AG04449 (cell line): ENCODE measurements at places on chromosomes 7 and 10.

DNA sequence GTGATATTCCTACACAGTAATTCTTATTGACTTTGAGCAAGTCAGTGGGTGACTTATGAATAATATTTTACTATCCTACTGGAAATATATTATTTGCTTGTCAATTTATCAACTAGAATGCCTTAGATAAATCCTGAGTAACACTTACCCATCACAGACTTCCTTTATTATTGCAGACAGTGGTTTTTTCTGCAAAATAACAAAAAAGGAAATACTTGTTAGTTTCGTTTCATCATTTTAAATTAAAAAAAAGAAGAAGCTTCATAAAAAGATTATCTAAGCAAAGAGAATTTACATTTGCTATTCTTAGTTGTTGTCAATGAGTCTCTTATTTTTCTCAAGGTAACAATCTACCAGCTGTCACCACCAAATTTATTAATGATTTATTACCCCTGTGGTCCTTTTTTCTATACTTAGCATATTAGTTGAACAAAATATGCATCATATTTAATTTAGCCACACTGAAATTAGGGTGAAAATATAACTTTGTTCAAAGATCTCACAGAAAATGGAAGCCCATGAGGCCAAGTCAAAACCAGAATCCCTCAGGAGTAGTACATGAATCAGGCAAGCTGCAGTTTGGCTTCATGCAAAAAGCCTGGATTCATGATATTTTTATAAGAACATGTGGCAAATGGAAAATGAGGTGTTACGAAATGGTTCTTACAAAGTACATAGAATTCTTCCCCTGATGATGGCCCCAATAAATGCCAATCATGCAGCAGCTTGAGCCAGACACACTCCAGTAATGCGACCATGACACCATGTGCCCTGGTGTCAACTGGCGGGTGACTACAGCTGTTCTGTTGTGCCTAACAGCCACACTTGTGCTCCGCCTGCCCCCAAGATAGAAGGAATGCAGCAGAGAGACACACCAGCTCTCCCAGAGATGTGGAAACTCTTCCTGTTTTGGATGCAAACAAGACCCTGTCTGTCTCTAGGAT, 132.6 kb downstream of the ELMO1 start:
- DNase-seq: no peak

GRCh38 chr10:77463967-77464745, 173.5 kb downstream of the KCNMA1 start:
- DNase-seq: no peak

DNA sequence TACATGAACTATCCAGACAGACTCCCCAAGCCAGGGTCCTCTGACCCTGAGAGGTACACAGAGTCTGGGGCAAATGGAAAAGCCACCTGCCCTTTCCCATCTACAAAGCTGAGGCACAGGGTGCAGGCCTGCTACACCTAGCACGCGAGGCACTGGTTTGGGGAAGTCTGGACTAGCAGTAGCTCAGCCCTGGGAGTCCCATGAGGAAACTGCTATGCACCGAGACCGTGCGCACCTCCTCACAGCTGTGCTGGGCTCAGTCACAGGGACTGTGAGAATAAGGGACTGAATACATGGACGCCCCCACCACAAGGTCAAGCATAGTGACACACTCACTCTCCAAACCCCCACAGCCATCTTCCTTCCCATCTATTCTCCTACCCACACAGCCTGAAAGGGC, 8.2 kb downstream of the MAT1A start:
- no peak for DNase-seq

DNA sequence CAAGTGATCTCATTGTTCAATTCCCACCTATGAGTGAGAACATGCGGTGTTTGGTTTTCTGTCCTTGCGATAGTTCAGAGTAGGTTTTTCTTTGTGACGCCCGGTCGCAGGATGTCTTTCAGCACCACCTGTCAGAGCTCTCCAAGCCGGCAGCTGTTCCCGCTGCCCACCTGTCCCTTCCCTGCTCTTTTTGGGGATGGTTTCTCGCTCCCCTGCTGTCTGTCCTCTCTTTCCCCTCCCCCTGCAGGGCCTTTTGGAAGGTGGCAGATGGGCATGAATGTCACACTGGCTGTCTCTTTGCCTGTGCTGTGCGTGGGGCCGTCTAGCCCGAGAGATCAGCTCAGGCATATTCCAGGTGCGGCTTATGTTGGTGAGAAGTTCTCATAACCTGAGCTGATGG, 137.0 kb downstream of the GRK5 start:
- DNase-seq: no peak

DNA sequence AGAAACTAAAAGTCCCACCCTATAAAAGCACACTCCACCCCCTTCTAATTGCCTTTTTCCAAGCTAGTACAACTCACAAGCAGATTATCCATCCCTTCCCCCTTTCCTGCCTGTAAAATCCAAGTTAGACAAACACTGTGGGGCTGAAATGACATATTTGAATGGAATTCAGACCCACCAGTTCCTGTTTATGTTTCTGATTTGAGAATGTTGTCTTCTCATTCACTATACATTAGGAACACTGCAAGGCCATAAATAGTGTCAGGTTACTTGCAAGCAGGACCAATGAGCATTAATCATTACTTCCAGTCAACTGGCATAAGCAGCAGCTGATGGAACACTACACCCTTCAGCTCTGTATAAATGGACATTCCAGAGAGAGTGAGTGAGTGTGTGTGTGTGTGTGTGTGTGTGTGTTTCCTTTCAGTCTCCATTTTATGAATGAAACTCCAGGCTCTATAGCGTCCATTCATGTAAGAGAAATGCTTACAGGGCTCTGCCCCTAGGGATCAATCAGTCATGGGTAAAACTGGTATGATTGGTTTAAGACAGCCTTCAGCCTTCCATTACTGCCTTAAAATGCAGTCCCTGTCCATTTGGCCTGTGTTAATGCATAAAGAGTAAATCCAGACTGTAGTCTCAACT, 69.3 kb downstream of the ETV1 start:
- DNase-seq: peak; percentile 100

- no peak for DNase-seq
Measured at GRCh38 chr7:121372376-121373010, 23.6 kb downstream of the FAM3C start.

DNA sequence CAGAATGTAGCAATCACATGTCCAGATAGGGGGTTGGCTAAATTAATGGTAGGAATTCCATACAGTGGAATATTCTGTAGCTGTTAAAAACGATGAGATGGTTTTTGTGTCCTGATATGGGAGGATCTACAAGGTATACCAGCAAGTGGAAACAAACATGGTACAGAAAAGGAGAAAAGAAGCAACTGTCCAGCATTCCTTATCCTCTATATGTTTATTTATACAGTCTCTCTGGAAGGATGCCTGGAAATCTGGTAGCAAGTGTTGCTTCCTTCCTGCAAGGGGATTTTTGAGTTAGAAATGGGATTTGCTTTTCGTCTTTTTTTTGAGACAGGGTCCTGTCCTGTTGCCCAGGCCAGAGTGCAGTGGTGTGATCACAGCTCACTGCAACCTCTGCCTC, 19.3 kb downstream of the IL15RA start:
- peak; percentile 37 for DNase-seq

DNA sequence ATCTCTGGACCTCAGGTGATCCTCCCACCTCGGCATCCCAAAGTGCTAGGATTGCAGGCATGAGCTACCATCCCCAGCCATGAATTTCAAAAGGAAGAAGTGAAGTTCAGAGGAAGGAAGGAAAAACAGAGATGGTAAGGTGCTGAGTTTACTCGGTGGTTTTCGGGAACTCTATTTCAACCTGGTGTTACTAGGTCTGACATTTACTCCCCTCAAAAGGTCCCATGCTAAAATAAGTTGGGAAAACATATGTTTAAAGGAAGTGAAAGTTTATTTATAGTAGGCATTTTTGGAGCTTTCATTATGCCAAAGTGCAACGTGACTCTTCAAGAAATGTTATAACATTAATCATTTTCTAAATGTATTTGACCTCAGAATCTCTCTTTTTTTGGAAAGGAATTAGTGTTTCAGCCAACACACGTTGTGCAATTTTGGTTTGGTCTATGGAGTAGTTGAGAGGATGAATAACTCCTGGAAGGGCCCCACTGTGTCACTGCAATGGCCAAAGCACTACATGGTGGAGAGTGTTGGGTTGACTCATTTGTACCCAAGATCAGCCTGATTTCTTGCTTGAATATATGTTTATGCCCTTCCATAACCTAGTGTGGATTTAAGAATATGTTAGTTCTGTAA, 114.7 kb upstream of the FAM171A1 start:
- DNase-seq: peak; percentile 63

- peak; percentile 19 for DNase-seq
Measured at GRCh38 chr10:84375011-84375410, 46.6 kb downstream of the CCSER2 start.

- DNase-seq: no peak
Measured at GRCh38 chr7:5689118-5689517, 92.3 kb downstream of the RNF216 start.

GRCh38 chr10:133006806-133007205, 64.4 kb upstream of the CFAP46 start:
- DNase-seq: no peak

DNA sequence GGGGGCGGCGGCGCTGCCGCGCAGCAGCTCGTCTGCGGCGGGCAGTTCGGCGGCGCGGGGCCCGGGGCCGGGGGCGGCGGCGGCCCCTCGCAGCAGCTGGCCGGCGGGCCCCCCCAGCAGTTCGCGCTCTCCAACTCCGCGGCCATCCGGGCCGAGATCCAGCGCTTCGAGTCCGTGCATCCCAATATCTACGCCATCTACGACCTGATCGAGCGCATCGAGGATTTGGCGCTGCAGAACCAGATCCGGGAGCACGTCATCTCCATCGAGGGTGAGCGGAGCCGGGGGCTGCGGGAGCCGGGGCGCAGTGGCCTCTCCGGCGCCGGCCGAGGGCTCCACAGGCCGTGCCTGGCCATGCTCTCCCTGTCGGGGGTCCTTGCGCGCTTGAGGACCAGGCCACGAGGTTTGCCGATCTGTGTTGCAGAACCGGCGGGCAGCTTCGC, 548 bp downstream of the AGAP3 start:
- DNase-seq: no peak

DNA sequence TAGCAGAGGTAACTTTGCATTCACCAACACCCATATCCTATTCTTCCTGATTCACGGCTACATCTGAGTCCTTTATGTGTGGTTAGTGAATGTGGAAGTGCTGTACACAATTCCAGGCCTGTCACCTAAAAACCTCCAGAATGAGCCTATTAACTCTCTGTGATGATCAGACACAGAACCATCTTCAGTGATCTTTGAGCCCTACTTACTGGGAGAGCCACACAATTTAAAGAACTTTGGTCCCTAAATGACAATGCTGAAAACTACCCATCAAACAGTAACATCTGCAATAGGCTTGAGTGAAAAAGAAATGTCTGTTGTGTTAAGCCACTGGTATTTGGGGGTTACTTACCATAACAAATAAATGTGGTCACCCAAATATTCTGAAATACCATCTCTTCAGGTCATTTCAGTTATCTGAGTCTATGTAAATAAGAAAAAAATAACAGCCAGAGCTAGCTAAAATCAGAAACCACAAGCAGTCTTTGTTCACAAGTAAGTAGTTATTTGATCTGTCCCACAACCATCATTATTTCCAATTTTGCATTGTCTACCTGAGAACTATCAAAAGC, 145.7 kb downstream of the HGF start:
- no peak for DNase-seq

- DNase-seq: no peak
Measured at GRCh38 chr10:50982989-50983388, 91.3 kb upstream of the PRKG1 start.

DNA sequence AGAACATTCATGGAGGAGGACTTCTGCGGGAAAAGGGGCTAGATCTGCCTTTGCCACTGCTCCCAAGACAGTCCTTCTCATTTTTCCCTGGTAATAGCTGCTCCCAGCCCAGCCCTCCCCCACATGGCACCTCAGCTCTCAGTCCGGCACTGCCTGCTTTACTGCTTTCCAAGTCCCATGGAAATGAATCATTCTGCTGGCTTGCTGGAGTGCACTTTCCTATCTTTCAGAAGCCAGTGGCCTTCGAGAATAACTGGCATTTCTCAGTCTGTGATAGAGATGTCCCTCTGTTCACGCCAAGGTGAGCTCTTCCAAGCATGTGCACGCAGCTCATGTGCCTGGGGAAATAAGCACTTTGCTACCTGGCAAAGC, 61.4 kb downstream of the SYPL1 start:
- DNase-seq: no peak

DNA sequence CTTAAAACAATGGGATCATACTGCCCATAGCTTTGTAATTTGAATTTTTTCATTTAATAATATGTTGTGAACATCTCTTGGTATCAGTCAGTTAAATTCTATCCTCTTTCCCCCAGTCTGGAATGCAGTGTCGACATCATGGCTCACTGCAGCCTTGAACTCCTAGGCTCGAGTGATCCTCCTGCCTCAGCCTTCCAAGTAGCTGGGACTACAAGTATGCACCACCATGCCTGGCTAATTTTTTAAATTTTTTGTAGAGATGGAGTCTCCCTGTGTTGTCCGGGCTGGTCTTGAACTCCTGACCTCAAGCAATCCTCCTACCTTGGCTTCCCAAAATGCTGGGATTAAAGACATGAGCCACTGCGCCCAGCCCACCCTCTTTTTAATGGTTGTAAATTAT, 34.6 kb downstream of the MPLKIP start:
- no peak for DNase-seq

- no peak for DNase-seq
Measured at GRCh38 chr10:29929006-29929405, 130.4 kb downstream of the JCAD start.

DNA sequence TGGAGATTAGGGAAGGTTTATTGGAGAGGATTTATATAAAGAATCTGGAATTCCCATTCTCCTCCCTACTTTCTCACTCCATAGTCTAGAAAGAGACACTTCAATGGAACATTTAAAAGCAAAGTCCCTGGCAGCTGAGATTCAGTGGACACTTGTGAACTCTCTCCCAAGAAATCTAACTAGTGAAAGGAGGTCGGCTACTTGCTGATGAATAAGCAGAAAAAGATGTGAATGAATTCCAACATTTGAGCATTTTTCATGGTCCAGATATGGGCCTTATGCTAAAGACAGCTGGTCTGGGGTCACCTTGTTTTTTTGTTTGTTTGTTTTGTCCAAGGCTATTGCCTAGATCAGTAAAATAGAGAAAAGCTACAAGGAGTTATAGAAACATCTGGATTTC, 141.1 kb upstream of the LRRTM3 start:
- DNase-seq: no peak

DNA sequence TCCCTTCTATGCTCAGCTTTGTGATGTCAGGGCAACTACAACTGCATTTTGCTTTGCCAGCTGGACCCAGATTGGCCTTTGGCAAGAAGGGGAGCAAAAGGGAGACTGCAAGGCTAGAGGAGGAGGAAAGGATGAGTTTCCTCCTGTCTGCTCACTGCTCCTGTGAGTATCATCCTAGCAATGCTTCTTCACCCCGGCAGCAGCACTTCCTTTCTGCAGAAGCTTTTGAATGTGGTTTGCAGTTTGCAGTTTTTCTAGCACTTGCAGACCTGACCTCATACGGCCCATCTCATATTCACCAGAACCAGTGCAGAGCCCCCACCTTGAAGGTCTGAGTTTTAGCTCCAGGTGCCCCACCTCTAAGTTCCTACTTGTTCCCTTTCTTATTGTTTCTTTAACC, 14.8 kb downstream of the C7orf33 start:
- DNase-seq: no peak
